NCI-H1417 treated with DMSO at 0.1 percent for 48 hours (cell line): ENCODE measurements at places on chromosomes 4 and X.

DNA sequence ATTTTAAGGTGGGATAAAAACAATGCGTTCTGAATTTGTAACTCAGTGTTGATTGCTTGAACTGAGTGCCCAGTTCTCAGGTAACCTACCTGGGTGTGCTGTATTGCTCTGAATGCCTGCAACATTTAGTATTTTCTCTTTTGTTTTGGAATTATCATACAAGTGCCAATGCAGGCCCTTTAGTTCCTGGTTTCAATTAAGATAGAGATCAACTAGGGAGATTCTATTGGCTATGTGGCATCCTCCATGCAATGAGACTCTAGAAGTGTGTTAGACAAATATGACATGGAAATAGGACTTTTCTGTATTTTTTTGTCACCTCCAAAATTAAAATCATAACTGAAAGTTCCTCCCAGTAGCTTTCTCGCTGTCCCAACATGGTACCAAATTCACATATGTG, 438.7 kb upstream of the IGFBP7 start:
- no peak for DNase-seq

DNA sequence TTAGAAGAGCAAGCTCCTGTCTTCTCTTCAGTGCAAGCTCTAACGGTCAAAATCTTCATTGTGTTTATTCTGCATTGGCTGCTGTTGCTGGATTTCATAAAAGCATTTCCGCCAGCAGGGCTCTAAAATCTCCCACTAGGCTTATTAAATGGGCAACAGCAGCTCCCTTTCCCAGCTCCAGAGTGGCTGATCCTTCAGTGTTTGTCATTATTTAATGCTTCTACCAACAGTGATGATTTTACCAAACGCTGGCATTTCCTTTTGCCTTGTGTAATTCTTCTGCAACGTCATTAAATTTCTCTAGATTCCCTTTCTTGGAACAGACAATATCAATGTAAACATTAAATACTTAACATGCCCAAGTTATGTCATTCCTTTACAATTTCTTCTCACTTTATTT, 20.1 kb downstream of the SLC7A11 start:
- no peak for DNase-seq

DNA sequence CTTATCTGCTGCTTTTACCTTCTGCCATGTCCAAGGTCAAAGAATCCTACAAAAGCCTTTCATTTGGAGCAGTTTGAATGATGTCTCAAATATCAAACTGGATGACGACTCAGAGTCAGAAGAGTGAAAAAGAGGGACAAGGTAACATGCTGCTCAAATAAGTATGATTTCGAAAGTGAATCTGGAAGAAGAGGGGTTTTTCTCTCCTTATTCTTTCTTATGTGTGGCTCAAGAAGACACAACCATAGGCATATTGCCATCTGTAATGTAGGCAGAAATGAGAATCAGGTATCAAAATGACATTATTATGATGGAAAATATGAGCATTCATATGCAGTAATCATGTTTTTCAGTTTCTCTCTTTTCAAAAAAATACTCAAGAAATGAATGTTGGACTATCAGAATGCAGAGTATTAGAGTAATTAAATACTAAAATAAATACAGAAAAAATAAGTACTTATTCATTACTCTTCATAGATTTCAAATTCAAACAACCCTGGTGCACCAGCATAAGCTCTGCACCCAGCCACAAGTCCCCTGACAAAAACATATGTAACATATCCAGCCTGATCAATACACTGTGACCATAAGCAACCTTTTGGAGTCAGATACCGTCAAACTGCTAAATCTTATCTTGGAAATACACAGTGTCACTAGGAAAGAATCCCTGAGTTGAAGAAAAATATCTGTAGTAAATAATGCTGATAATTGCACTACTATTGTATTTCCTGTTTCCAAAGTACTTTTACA, 468.6 kb downstream of the INPP4B start:
- no peak for DNase-seq

GRCh38 chrX:68936126-68936525, 107.3 kb downstream of the EFNB1 start:
- DNase-seq = no peak

GRCh38 chr4:187417721-187418120, 577.9 kb upstream of the ZFP42 start:
- no peak for DNase-seq
